ENCODE measurements at places on chromosomes 2 and 18.
A peak's percentile ranks its signal among the peaks of the same experiment; 100 is the strongest.

- no peak for DNase-seq
Measured at GRCh38 chr2:12555012-12555645, 161.6 kb upstream of the TRIB2 start.

DNA sequence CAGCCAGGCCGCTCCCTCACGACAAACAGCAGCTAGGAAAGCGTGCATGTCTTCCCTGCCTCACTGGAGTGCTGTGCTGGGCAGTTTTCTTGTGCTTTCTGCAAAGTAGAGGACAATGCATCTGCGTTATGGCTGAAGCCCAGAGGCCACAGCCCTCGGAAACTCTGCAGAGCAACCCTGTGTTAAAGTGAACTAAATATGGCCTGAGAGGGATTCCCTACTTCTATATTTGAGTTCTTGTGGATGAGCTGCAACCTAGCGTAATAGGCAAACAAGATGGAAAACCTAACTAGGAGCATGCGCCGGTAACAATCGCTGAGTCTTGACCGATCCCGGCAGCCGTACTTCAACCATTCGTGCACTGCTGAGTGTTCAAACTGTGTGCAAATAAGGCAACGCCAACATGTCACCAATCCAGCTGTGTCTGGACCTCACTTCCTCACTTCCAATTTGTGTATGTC, 471.9 kb upstream of the HS6ST1 start:
- no peak for DNase-seq

DNA sequence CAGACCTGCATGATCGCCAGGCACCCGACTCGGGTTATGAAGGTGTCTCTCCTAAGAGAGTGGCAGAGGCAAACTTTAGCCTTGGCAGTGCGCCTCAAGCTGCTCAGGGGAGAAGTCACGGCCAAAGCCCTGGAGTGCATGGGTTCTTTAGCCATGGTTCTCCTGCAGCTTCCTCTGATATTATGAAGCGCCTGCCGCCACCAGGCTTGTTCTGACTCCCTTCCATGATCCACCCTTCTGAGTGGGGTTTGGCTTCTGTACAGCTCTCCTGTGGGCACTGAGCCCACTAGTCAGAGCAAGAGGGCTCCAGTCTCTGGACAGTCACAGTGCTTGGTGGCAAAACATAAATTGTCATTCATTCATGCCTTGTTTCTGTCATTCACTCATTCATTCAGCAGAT, 25.9 kb upstream of the TMBIM1 start:
- no peak for DNase-seq

DNA sequence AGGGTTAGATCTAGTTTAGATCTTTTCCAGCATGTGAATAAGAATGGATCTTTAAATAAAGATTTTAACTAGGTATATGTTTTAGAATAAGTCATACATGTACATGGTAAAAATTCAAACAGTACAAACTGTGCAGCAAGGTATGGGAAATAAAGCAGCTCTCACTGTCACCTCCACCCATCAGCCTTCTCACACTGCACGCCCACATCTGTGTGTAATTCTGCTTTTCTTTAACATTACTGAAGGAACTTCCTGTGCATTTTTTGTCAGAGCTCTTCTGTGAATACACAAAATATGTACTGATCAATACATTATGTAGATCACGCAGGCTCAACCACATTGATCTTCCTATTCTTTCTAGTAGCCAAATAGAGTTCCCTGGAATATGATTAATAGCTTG, 3.4 kb downstream of the CASP8 start:
- DNase-seq: no peak

DNA sequence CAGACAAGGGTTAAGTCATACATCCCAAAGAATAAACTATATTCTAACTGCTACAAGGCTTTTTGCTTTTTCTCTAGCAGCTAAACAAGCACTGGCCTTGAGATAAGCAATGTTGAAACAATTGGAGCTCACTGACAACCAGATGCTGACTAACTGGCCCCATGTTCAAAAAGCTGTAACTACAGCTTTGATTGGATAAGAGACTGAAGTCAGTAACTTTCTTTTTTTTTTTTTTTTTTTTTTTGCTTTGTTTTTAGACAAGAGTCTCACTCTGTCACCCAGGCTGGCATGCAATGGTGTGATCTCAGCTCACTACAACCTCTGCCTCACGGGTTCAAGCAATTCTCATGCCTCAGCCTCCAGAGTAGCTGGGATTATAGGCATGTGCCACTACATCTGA, 45.4 kb upstream of the TMEM163 start:
- no peak for DNase-seq

DNA sequence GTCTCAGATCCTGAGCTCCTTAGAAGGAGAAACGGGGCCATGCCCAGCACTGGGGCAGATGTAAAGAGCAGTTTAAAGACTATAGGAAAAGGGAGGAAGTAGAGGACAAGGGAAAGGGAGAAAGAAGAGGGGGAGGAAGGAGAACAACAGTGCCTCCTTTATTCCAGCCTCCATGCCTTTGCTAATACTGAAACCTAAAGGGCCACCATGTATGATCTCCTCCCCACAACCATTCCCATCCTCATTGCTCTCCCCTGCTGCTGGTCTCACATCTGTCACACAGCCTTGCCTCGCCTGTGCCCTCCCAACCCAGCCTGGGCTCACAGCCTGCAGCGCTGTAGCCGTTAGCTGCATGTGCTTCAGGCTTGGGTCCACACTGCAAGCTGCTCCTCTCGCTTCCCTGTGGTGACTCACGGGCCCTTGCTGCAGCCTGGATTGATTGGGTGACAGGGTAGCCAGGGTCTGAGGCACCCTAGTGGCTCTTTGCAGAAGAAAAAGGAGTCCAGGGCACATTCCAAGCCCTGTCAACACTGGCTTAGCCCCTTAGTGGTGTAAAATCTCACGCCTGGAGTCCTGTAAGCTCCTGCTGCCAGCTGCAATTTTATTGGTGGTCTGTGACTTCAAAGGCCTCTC, 281.9 kb downstream of the SRBD1 start:
- DNase-seq: no peak

DNA sequence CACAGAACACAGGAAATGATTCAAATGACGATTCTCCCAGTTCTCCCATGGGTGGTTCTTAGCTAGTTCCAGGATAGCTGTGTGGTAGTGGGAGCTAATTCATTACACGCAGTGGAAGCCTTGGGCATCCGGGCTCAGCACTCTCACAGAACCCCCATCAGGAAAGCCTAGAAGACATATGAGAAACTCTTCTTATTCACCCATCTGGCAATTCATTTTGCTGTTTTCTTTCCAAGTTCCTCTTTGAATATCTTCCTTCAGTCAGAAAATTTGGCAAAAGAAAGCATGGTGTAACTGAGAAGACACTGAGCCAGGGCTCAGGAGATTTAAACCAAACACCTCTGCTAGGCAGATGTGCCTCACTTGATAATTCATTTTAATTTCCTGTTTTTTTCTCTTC, 85.2 kb upstream of the FN1 start:
- no peak for DNase-seq

DNA sequence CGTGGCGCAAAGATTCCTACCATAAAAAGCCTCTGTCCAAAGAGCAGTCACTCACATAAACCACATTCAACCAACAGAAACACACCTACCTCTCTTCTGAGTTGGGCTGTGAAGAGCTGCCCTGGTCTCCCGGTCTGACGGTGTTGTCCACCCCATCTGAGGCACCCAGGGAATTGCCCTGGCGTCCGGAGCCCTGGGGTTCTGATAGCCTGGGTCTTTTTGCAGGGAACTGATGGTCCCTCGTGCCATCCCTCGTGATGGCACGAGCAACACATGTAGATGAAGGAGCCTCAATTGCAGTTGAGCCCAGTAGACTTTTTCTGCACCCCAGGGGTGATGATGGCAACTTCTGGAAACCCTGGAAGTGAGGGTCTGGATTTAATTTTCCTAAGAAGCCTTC, 13.8 kb downstream of the HJURP start:
- DNase-seq: no peak

GRCh38 chr18:8703781-8704301, 1.5 kb upstream of the MTCL1 start:
- no peak for DNase-seq

DNA sequence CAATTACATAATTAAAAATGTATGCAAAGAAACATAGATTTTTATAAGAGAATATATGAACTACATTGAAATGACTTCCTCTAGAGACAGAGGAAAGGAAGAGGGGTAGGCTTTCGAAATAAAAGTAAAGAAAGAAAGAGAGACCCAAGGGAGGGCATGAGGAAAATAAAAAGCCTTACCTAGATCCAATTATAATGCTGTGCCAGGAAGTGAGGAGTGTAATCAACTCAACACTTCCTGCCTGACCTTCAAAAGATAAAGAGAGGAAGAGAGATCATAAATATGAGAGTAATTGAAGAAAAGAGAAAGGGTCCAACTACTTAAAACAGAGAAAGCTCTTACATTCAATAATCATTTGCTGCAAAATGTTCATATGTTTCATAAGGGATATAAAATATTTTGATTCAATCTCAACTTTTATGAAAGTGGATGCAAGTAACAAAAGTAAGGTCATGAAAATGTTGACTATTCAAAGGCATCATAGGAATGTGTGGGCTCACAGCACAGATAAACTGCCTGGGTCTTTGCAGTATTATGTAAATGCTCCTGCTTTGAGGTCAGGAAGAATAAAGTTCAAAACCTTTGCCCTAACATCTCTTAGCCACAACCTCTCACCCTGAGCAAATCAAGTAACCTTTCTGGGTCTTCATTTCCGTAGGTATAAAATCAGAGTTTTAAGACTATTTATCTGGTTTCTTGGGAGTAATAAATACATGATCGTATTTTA, 1237.7 kb downstream of the LRP1B start:
- peak; percentile 19 for DNase-seq

- DNase-seq: no peak
Measured at GRCh38 chr2:12718711-12719399, 2.1 kb downstream of the TRIB2 start.

- no peak for DNase-seq
Measured at GRCh38 chr2:170643346-170643745, 71.8 kb upstream of the SP5 start.

DNA sequence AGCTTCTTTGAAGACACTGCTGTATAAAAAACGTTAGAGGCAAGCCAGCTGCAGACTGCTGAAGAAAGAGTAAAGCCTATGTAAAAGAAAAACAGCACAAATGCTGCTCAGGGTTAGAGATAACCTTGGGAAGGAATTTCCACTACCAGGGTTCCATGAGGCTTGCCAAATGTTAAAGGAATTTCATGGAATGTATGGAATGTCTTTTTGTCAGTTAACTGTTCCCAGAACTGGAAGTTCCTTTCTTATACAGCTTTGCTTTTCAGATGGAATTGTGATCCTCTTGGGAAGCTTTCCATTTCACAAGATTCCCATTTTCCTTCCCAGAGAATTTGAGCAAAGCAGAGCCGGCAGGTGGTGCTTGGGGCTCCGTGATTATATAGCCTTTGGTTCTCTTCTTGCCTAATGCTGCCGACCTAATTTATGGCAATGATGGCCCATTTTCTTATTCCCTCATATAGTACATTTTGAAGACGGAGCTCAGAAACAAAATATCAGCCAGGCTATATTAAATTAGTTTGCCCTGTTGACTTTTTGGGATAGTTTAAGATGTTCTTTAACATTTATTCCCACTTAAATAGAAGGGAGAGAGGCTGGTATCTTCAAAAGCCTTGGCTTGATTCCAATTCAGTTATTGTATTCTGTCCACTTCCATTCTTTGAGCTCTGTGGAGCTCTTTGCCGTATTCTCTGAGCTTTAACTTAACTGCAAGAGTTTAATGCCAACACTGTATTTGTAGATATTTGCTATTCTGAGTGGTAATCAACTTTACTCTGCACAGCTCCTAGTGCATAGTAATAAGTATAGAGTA, 162.3 kb downstream of the PHLPP1 start:
- DNase-seq: no peak

DNA sequence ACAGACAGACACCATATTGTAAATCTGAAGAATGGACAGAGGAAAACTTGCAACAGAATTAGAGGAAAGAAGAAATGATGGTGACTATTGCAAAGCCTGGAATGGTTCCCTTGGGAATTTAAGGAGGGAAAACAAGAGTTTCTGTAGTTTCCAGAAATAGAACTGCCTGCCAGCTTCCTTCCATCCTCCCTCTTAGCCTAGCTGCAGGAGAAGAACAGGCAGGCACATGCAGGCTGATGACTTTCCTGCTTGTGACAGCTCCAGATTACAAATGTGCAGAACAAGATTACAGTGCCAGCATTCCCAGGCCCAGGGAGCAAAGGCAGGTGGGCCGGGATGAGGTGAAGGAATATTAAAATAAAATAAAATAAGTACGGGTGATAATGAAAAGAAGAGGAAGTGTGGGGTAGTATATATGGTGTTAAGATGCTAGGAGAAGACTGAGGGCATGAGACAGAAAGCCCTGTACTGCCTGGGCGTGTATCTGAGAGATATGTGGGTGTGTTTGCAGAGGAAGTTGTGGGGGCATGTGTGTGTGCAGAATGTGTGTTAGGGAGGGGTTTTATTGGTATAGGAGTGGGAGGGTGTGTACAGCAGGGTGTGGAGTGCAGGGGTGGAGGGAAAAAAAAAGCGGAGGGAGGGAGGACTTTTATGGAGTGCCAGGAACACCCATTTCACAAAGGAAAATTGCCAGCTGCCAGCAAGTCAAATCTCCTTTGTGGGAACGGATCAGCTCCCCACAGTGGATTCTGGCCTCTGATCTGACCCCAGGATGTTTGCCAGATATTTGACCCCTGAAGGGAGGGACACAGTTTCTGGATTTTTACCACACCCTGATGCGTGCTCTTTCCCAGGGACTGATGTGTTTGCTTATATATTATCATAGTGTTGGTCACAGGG, 43.9 kb upstream of the NEMP2 start:
- no peak for DNase-seq

- DNase-seq: no peak
Measured at GRCh38 chr2:36711741-36712314, 15.3 kb downstream of the VIT start.

DNA sequence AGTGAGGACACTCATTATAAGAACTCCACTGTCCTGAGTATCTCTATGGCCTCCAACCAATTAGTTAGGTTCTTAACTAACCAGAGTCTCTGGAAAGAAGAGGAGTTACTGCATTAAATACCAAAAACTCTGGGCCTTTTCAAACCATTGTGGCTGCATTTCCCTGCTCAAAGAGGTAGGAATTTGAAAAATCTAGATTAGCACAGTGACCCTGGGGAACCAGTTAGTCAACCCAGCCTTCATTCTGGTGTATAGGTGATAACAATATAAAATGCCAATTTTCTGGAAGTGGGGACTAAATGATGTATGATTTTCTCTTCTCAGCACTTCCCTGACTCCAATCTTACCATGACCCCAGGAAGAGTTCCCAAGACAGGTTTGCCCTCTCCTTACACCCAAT, 287.8 kb upstream of the SETBP1 start:
- no peak for DNase-seq

DNA sequence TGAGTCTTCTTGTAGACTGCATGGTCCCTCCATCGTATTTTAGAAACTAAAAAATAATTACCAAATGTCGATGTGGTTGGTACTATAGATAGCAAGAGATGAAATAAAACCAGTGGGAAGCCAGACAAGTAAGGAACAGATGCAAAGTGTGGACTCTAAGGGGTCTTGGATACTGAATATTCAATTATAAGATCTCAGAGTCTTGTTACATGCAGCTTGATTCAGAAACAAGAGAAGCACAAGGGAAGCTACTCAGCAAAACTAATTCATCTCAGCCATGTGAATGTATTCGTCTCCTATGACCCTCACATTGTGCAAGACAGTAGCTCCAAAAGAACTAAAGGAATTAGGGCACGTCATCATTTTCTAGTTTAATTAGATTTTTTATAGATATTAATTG, 80.9 kb downstream of the CDH20 start:
- no peak for DNase-seq
